Keratinocyte (primary cell): ENCODE measurements at places on chromosomes 4 and X.
A peak's percentile ranks its signal among the peaks of the same experiment; 100 is the strongest.

DNA sequence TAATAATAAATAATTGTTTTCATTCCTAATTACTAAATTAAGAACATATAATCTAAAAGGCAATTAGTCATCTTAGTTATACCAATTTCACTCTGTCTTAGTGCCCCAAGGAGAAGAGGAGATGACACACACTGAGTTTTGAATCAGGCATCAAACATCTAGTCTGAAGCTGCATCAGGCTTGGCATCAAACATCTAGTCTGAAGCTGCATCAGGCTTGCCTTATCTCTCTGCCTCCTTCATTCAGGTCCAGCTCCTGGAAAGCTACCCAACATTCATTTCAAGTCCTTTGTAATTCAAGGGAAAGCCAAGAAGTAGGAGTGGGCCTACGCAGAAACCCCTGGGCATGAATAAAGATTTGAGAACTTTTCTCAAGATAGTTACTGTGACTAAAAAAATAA lies 62.2 kb downstream of the SH3RF1 start:
- no peak for DNase-seq

DNA sequence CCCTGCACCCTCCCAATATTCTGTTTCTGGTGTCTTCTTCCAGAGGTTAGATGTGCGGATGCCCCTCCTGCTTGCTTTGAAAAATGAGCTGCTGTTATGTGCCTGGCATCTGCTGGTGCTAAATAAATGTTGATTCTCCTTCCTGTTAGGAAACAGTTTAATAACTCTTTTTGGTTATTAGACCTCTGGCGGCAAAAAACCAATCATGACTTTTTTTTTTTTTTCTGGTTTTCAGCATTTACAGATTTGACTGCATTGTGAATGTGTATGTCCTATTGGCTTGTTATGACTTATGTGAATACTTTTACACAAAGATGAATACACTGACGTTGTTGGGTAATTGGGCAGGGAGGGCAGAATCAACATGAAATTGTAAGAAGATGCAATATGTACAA lies 13.6 kb upstream of the TMEM156 start:
- no peak for DNase-seq

GRCh38 chr4:132992686-132993085 lies 156.4 kb upstream of the PCDH10 start:
- no peak for DNase-seq

GRCh38 chr4:8283161-8283560 lies 13.6 kb downstream of the HTRA3 start:
- DNase-seq: no peak

DNA sequence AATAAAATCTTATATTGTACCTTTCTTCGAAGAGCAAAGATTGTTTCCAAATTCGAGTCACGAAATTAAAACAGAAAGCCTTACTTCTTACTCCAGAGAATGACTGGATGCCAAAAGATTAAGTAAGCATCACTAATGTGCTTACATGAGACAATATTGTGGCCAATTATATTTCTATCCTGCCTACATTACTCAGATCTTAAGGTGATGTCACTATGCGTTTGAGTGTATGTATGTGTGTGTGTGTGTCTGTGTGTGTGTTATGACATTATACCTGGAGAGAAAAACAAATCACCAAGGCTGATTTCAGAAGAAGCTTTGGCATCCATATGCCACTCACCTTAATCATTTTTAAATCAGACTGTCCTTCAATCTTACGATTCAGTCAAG lies 556.3 kb downstream of the PPARGC1A start:
- DNase-seq: peak; percentile 49

DNA sequence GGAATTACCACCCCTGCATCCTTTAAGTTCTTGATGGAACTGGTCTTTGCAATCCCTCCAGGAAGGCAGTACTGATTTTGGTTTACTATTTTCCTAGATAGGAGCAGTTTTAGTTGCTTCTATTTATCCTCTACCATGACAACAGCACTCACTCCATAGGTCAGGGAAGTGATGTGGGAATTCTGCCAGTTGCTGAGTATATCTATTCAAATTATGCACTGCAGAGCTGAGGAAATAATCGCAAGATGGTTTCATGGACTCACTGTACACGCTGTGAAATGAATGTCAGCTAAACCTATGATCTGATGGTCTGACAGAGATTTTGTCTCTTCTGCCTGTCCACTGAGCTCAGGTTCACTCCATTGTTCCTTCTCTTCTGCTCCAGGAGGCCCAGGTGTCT lies 135.8 kb downstream of the FAAH2 start:
- DNase-seq: no peak

DNA sequence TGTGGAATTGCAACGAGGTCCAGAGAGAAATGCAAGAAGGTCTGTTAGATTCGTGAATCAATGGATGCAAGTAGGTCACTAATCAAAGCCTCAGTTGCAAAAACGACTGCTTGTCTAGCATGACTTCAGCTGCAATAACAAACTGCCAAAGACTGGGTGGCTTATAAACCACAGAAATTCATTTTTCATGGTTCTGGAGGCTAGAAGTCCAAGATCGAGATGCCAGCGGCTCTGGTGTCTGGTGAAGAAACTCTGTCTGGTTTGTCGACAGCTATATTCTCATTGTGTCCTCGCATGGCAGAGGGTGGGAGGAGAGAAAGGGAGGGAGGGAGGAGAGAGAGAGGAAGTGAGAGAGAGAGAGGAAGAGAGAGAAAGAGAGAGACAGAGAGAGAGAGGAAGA lies 114.7 kb downstream of the MXRA5 start:
- DNase-seq: no peak

DNA sequence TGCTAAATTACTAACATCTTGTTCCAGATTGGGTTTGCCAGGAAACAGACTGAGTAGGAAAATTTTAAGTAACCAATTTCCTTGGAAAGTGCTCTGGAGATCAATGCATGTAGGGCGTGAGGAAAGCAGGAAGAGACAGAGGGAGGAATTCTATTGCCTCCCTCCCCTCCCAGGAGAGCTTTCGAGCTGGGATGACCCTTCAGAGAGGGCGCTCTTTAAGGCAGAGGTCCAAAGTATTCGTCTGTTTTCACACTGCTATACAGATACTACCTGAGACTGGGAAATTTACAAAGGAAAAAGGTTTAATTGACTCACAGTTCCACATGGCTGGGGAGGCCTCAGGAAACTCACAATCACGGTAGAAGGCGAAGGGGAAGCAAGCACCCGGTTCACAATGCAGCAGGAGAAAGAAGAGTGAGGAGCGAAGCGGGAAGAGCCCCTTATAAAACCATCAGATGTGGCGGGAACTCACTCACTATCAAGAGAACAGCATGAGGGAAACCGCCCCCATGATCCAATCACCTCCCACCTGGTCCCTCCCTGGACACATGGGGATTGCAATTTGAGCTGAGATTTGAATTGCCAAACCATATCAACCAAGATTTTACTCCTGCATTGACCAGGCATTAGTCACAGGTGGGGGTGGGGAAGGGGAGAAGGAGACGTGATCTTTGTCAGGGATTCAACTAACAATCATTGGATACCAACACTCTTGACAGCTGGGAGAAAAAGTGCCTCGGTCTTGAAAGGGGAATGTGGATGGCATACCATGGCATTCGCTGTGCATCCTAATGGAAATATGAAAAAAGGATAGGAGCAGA lies 63.8 kb downstream of the SLITRK2 start:
- DNase-seq: no peak

GRCh38 chrX:150935467-150935866 lies 37.0 kb upstream of the CD99L2 start:
- no peak for DNase-seq

DNA sequence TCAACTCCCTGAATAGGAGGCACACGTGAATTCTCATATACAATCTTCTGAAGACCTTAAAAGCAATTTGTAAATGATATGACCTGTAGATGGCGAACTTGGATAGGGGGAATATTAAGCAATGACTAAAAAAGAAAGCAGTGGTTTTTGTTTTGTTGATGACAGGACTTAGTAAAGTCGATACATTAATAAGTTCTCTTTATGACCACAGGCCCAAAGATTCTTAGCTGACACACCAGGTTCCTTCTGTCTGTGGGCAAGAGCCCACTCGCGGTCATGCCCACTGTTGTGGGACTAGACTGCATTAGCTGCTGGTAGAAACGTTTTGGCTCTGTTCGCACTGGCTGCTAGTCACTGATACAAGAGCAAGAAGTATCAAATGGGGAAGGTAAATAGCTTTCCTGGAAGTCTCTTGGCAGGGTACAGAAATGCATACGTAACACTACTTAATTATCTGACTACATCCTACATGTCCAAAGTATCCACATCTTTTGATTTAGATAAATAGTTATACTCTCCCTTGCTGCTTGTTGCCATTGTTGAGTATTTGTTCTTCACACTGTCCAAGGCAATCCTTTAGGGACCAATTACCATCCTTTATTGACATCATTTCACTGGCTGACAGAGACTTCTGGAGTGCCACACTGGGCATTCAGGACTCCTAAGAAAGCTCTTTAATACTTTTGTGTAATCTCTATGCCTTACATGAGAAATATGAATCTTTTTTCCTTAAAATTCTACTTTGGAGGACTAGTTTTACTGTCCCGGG lies 31.0 kb downstream of the ALPK1 start:
- DNase-seq: peak; percentile 23

DNA sequence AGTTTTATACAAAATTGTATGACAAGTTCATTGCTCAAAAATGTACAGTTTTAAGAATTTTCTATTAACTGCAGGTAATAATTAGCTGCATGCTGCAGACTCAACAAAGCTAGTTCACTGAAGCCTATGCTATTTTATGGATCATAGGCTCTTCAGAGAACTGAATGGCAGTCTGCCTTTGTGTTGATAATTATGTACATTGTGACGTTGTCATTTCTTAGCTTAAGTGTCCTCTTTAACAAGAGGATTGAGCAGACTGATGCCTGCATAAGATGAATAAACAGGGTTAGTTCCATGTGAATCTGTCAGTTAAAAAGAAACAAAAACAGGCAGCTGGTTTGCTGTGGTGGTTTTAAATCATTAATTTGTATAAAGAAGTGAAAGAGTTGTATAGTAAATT lies 131.0 kb downstream of the TET2 start:
- DNase-seq: no peak

- no peak for DNase-seq
Measured at GRCh38 chr4:59597536-59598329, 1602.4 kb upstream of the ADGRL3 start.

- DNase-seq: no peak
Measured at GRCh38 chrX:107293056-107293455, 86.6 kb downstream of the DNAAF6 start.

GRCh38 chr4:85968945-85969819 lies 390.7 kb downstream of the MAPK10 start:
- DNase-seq: no peak
